ENCODE measurements at places on chromosomes 2 and 18. TPM values are rescaled to one million over a fixed set of nuclear protein-coding genes. Genes with fewer than 3 reads are reported as not detected.

GRCh38 chr18:79518683-79519128, 123.0 kb downstream of the NFATC1 start:
- DNase-seq = no peak

- no peak for DNase-seq
Measured at GRCh38 chr2:55087936-55088335, 37.7 kb upstream of the RTN4 start.

GRCh38 chr2:42839809-42840501, 47.6 kb upstream of the HAAO start:
- no peak for DNase-seq

DNA sequence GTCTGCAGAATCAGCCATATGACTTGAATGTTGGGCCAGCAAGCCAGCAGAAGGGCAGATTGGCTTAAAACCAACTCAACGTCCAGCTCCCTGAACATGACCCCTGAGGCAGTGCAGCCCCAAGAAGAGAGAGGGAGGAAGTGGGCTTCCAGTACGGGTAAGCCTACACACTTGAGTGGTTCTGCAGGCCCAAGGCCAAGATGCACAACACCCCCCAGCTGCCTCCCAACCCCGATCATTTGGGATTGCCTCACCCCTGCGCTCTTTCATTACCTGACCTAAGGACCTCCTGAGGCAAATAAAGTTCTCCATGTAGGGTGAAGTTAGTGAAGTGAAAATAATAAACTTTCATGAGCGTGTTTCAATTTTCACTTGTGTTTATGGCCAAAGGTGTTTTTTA, 536.0 kb downstream of the TNS1 start:
- DNase-seq = no peak

DNA sequence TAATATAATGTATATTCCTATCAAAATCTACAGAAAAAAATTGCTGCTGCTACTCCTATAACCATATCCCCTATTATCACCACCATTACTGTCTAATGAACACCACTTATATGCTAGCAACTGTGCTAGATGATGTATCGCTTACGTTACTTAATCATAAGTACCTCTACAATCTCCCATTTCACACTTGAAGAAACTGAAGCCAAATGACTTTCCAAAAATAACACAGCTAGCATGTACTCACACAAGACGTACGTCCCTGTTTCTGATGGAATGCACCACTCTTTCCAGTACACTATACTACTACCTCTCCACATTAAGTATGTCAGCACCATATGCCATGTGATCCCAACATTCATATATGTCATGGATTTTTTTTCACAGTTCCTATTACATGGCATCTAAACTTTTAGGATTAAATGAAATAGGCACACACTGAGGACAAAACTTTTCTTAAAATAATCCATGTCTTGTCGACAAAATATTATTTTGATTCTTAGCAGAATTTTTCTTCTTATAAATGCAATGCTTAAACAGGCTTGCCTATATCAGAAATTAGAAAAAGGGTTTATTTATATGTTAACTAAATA, 112.8 kb downstream of the NBAS start:
- DNase-seq = no peak

- no peak for DNase-seq
Measured at GRCh38 chr18:47788621-47789020, 141.8 kb downstream of the SMAD2 start.

DNA sequence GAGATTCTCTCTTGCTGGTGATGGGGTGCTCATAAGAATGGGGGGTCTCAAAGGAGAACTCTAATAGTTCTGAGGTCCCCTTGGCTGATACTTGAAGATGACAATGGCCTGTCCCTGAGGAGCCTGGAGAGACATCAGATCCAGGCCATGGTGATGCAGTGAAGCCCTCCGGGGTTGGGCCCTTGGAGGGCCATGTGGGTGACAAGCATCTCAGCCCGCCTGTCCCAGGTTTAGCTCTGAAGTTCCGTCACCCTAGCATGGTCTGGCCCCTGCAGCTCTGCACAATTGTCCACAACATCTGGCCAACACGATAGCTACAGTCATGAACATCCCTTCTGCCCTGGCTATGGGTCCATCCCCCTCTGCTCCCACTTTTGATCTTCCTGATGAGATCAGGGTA, 202.8 kb upstream of the HS6ST1 start:
- DNase-seq = no peak

- DNase-seq = no peak
Measured at GRCh38 chr18:24704946-24705630, 244.7 kb downstream of the HRH4 start.

Gene CBLN2
- 3.7 TPM for total RNA-seq

Gene ACVR2A
- 8.4 TPM for total RNA-seq

Gene CERKL
- total RNA-seq = not detected
